ENCODE measurements at places on chromosomes 3 and 15.

GRCh38 chr15:51758645-51759044 lies 7.2 kb downstream of the TMOD2 start:
- no peak for DNase-seq

- DNase-seq = no peak
Observed at GRCh38 chr15:62231856-62232255, 66.8 kb upstream of the C2CD4B start.

DNA sequence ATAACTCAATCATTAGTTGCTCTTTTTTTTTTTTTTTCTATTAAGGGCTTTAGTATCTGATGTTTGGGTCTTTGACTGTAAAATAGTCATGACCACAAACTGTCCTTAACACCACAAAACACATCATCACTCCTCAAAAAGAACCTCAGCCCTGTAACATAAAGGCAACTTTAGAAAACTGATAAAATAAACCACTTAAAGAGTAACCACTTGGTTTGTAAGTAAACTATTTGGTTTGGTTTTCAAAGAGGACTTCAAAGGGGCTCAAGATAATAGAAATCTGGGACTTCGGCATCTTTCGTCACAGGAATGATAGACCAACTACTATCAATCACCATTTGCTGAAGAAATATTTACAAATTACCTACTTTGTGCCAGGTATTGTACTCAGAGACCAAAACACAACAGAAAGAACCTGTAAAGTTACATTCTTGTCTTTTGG lies 167.8 kb downstream of the FOXP1 start:
- no peak for DNase-seq

GRCh38 chr3:33441225-33441976 lies 1.2 kb upstream of the UBP1 start:
- no peak for DNase-seq

- DNase-seq = no peak
Observed at GRCh38 chr3:28212681-28213080, 28.7 kb upstream of the CMC1 start.

DNA sequence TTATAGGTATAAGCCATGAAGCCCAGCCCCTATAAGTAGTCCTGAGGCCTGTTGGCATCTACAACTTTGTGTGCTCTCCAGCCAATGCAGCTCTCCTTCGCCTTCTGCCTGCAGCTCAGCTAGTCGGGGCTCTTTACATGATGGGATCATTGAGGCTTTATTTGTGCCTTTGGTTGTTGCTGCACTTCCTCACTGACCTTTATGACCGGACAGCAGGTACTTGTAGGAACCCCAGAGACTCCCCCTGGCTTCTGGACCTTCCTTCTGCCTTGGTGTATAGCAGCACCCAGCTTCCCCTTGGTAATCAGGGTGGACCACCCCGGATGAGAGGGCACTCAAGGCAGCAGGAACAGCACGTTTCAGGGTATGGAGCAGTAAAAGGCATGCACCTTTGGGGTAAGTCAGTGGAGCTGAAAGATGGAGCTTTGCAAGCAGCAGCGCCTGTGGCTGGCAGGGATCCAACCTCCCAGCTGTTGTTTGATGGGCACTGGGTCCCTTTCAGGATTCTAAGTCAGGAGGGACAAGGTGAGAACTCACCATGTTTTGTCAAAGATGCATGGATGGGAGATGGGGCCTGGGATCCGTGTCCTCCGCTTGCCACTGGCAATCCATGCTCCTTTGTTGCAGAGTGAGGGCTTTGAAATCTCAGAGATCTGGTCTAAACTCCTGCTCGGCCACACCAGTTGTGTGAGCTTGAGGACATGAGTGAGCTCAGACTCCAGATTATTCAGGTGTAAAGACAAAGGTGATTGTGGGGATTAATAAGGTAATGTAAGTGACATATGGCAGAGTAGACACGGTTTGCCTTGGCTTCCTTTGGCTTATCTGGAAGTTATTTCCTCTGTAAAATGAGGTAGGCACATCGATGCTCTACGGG lies 65.1 kb upstream of the KLF13 start:
- DNase-seq = no peak

GRCh38 chr3:536417-536813 lies 339.9 kb downstream of the CHL1 start:
- no peak for DNase-seq

DNA sequence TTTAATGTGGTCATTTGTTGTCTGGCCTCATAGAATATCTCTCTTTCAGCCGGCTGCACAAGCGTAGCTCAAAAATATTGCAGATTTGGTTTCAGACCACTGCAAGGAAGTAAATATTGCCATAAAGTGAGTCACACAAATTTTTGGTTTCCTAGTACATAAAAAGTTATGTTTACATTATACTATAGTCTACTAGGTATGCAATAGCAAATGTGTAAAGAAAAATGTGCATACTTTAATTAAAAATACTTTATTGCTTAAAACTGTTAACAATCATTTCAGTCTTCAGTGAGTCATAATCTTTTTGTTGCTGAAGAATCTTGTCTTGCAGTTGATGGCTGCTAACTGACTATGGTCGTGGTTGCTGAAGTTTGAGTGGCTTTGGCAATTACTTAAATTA lies 425.1 kb upstream of the ROBO1 start:
- no peak for DNase-seq

DNA sequence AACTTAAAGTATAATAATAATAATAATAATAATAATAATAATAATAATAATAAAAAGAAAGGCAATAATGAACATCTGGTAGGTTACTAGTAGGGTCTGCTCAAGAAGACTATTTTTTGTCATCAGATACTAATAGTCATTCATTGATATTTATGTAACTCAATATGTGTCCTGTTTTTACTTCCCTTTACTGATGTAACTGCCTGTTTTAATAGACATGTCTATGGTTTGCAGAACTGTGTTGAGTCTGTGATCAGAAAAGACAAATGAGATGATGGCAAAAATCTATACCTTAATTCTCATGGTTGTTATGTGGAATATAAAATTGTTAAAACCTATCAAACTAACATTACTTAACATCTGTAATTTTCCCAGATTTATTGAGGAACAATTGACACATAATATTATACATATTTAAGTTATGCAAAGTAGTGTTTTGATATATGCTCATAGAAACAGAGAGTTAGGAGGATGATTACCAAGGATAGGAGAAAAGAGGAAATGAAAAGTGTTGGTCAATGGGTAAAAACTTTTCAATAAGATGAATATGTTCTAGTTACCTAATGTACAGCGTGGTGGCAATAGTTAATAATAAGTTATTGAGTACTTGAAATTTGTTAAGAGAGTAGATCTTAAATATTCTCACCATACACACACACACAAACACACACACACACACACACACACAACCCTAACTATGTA lies 699.4 kb downstream of the ZPLD1 start:
- no peak for DNase-seq

- no peak for DNase-seq
Observed at GRCh38 chr15:79804838-79805237, 92.0 kb downstream of the MTHFS start.

DNA sequence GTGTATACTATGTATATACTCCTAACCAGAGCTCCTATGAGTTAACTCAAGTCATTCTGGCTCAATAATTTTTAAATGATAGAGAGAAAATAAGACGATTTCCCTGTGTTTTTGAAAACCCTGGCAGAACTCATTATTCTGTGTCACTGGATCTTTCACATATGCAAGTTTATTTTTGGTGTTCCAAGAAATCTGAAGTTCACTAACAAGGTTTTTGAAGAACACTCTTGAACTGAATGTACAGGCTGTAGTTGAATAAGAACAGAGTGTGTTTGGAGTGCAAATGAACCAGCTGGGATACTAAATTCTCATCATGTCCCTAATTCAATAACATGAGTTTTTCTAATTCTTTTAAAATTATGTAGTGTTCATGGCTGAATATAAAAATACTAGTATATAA lies 466.9 kb upstream of the SUCLG2 start:
- DNase-seq = no peak

GRCh38 chr3:177493091-177493490 lies 295.8 kb upstream of the TBL1XR1 start:
- no peak for DNase-seq

DNA sequence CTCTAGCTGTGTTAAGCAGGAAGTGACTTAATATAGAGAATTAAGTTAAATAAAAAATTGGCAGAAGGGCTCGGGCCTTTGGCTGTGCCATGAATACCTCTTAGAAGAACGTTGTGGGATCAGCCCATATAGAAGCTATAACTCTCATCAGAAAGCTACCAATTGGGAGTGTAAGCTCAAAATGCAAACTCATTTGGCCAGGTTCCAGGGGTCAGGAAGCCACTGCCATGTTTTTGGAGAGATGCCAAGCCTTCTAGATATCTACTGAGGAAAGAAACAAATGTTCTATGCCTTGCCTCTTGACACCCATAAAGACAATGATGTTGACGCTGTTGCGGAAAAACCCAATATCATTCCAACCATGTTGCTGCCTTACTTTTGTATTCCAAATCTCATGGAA lies 475.2 kb upstream of the TGFBR2 start:
- DNase-seq = no peak

- no peak for DNase-seq
Observed at GRCh38 chr3:50133283-50133615, 21.9 kb upstream of the SEMA3F start.
